ENCODE measurements at places on chromosomes 4 and X.

DNA sequence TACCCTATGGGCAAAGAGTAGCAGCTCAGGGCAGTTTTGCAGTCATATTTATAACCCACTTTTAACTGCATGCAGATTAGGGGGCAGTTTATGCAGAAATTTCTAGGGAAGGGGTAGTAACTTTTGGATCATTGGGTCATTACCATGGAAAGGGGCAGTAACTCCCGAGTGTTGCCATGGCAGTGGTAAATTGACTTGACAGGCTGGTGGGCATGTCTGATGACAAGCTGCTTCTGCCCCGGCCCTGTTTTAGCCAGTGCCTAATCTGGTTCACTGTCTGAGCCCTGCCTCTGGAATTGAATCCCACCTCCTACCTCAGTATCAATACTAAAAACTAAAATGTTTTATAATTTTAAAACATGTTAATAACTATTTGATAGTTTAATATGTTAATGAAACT, 362.1 kb upstream of the ATOH1 start:
- DNase-seq: no peak

- no peak for DNase-seq
Observed at GRCh38 chr4:82739287-82740190, 59.1 kb downstream of the SCD5 start.

GRCh38 chr4:137621056-137621455, 88.8 kb upstream of the PCDH18 start:
- no peak for DNase-seq

DNA sequence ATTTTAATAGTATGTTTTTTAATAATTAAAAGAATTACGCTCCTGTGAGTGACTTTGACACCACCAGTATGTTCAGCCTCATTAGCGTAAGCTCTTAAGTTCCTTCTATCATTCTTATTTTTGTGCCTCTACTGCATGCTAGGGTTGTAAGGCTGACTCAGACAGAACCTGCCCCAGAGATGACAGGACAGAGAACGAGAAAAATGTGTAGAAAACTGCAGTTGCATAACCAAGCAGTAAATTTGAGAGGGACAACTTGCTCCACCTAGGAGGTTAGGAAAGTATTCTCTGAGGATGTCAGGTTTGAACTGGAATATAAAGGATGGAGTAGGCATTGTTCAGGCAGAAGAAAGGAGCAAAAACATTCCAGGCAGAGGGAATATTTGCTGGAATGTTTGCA, 98.7 kb downstream of the NFKB1 start:
- DNase-seq: no peak

DNA sequence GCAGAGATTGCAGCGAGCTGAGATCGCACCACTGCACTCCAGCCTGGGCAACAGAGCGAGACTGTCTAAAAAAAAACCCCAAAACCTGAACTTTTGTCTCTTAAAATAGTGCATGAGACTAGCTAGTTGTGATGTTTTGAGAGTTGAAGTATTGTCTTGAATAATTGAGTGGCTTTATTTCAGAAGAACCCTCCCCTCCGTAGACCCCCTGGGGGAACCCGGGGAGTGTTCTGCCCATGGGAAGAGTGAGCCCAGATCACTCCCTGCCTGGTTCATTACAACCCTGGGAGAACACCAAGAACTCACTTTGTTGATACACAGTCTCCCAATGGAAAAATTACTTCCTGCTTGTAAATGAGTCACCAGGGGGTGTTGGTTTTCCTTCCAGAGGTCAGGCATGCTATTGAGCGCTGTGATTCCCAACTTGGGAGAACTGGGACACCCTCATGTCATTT, 65.3 kb upstream of the SHISA3 start:
- no peak for DNase-seq

DNA sequence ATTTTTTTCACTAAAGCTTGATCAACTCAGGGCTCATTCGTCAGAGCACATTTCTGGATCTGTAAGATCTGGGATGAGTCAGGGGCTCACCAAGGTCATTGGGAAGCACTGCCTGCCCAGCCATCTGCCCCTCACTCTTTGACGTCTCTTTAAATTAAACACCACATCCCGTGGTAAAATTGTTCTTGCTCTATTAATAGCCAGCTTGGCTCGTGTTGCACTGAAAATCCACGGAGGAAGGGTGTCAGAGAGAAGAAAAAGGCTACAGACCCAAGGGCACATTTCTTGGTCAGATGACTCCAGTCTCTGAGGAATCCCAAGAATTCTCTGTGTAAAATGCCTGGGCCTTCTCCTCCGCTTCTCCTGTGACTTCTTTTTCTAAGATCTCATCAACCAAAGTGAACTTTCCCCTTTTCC, 45.7 kb upstream of the GATB start:
- DNase-seq: no peak

GRCh38 chr4:6172093-6172926, 28.0 kb downstream of the JAKMIP1 start:
- no peak for DNase-seq

- DNase-seq: no peak
Observed at GRCh38 chr4:81566161-81566591, 94.5 kb upstream of the RASGEF1B start.

GRCh38 chr4:6009452-6009851, 8.8 kb downstream of the C4orf50 start:
- DNase-seq: no peak

DNA sequence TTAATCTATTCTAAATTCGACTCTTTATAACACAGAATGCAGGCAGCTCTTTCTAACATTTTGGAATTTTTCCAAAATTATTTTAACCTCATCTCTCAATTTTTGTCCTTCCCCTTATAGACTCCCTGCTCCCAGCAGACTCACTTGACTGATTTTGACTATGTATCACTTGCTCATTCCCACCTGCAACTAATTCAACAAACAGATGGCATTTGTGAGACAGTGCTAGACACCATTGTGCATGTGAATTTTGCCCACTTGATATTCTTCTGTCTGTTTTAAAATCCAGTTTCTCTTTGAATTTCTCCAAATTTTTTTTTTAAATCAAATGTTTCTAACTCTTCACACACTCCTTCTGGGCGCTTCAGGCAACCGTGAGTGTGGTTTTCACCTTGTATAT, 1534.0 kb downstream of the PCDH7 start:
- no peak for DNase-seq

DNA sequence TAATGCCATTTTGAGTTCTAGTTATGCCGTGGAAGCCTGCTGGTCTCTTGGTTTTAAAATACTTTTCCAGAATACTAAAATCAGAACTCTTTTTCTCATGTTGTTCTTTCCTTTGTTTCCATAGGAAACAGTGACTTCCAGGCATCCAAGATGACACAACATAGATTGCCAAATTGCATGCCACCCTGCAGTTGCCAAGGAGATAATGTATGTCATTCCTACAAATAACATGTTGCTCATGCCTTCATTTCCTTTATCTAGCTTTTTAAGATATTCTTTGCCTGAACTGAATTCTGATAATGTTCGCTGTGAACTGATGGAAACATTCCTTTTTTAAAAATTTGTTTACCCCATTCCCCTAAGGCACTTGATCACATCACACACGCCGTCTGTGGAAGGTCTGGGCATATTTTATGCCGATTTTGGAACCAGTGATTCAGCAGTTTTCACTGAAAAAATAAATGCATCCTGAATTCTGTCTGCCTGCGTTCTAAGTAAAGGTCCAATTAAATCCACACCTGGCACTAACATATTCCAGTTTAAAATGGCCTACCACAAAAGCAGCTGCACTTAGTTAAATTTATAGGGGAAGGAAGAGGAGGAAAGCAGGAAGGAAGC, 38.0 kb upstream of the COX7B2 start:
- no peak for DNase-seq

DNA sequence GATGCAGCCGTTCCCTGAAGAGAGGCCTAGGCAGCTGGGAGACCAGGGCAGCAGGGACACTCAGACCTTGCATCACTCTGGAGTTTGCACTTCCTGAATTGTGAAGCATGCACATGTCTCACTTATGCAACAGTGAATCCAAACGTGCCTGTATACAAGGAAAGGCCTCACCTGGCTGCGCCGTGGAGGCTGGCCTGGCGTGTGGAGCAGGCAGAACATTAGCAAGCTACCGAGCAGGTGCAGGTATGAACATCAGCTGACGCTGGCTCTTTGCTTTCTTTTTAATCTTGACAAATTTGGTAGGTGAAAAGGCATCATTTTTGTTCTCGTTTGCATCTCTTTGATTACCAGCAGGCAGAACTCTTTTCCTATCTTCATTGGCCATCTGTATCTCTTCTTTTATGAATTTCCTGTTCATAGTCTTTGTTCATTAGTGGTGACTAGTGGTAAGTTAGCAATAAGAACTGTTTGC, 37.1 kb upstream of the IRAK1 start:
- DNase-seq: no peak

- DNase-seq: no peak
Observed at GRCh38 chr4:6472008-6472386, 417 bp downstream of the PPP2R2C start.

DNA sequence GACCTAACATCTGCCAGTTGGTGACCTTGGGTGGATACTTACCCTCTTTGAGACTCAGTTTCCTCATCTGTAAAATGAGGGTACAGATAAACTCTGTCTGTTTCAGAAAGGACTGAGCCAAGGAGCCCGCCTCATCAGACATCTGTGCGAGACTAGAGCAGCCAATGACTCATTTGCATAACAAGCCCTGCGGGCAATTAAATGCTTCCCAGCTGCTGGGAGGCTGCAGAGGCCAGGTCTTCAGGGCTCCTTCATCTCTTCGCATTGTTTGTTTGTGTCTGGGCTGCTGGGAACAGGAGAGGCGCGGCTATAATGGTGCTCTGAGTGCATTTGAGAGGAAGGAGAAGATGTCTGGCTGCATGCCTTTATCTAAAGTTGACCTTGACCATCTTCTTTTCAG, 85.0 kb downstream of the ADRA2C start:
- DNase-seq: no peak

GRCh38 chrX:110135618-110136017, 132.7 kb downstream of the TMEM164 start:
- DNase-seq: no peak

GRCh38 chr4:186845137-186845842, 121.6 kb upstream of the FAT1 start:
- no peak for DNase-seq

GRCh38 chr4:134777606-134778005, 576.0 kb upstream of the PABPC4L start:
- no peak for DNase-seq

GRCh38 chrX:23845351-23845817, 62.4 kb downstream of the APOO start:
- no peak for DNase-seq

Data from NCI-H2029 treated with DMSO at 0.1 percent for 48 hours (cell line).